Activated T-helper 1 cell treated with Interleukin-2 at 50 U/mL for 16 hours (primary cell): ENCODE measurements at places on chromosomes 12 and 14.

DNA sequence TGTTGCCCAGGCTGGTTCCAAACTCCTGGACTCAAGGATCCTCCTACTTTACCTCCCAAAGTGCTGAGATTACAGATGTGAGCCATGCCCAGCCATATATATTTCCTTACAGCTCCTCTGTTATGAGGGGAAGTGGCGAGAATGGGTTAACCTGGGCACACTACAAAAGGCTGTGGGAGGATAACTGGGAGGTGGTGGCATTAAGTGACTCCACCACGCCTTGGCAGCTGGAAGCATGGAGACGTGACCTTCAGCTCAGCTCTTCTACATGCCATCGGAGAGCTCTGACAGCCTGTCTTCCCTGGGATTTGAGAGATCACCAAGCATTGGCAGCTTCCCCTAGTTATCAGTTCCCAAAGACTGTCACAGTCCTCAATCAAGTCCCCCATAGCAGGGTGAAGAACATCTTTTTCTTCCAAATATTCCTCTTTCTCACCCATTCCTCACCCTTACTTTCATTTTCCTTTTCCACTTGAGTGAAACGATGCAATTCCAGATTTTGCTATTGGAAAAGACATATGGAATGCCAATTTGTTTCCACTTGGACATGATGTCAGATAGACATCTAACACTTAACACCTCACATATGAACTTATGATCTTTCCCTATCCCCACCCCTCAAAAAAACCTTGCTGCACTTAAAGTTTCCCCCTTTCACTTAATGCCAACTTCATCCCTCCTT is 48.5 kb downstream of the PHLDA1 start:
- no peak for DNase-seq

DNA sequence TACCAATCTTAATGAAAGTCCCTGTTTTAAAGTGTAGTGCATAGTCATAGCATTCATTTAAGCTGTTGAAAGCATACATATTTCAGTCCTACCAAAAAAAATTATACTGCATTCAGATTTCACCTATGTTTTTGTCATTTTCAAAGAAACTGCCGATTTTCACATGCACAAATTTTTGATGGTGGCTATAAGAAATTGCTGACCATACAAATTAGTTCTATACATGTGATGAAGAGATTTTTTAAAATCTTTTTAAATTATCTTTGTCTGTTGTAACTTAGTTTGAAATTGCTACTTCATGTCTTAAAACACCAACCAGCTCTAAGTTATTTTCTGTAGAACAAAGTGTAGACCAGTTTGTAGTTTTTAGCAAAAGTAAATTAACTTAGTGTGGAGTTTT is 3.5 kb upstream of the GTF2A1 start:
- DNase-seq, result no peak

- DNase-seq, result no peak
Measured at GRCh38 chr12:19940267-19940666, 428.1 kb upstream of the PDE3A start.

DNA sequence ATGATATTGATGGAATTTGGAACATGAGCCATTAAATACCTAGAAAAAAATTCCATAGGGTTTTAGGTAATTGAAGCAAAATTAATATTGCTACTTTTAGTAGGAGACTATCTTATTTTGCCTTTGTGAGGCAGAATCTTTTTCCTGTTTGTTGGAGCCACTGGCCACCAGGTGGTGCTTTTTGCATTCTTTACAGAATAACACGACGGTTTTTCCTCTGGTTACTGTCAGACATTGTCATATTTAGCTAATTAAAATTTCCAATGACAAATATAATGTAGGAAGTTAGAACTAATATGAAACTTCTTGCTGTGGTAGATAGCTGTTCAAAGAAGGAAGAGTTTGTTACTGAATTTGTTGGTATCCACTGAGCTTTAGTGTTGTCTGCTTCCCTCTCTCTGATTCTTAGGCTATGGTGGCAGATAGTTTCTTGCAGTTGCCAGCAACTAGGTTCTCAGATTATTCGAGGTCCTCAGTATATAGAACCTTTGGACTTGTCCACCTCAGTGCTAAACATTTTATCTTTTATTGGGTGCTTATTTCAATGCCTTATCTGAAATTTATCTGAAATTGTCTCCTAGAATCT is 25.7 kb downstream of the RAB21 start:
- DNase-seq, result no peak

DNA sequence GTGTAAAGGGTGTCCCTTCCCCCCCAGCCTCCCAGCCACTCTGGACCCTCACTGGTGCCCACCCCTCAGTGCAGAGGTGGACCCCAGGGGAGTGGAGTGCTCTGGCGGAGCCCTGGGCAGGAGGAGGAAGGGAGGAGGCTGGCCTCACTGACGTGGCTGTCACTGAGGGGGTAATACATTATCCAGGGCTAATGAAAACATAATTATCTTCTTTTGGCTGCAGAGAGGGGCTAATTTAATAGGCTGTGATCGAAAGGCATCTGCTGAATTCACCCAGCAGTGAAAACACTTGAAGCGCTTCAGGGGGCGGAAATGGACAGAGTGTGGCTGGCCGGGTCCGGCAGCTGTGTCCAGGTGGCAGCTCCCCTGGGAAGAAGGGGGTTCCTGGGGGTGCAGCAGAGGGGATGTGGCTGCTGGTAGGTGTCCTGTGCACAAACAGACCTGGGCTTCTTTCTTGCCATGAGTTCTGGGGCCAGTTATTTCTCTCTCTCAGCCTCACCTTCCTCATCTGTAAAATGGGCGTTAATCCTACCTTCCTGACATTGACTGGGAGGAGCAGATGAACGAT is 3.7 kb upstream of the NOS1 start:
- no peak for DNase-seq

GRCh38 chr14:88934351-88934806 is 109.9 kb downstream of the TTC8 start:
- no peak for DNase-seq

DNA sequence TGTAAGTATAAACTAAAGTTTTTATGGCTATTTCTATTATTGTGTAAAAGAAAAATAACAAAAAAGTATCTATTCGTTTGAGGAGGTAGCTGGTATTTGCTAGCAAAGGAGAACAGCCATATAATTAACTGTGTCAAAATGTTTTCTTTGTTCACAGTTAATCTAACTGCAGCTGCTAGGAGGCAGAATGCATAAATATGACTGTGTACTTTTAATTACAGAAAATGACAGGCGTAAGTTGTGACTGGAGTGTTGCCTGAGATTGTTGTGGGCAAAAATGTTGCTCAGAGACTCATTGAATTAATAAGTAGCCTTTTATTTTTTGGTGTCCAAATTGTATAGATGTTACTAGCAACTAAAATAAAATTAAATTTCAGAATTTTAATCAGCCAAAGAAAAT is 33.5 kb downstream of the PTPRO start:
- no peak for DNase-seq

DNA sequence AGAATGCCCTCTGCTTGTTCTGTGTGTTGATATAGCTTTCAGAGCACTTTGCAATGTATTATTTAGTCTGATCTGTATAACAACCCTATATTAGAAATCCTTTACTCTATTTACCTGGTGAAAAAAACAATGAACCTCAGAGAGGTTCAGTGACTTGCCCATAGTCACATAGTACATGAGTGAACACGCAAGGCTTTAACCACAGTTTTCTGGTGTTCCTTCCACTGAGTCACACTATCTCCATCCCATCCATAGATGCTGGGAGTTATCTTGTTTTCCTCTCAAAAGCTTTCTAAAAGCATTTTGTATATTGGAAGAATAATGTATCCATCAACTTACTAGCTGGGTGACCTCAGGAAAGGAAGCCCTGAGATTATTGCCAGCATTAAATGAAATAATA is 104.5 kb downstream of the NT5DC3 start:
- no peak for DNase-seq

DNA sequence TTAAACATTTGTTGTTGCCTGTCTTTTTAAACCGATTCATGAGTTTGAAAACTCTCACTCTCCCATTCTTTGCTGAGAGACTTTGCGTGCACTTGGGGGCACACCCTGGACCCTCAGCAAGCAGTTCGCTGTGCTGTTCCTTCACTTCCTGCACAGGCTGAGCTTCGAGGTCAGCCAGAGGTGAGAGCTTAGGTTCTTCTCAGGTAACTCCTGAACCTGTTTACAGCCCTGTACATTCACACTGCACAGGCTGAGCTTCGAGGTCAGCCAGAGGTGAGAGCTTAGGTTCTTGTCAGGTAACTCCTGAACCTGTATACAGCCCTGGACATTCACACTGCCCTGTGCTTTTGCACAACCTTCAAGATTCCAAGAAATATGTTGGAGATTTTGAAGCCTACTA is 9.8 kb upstream of the CLECL1 start:
- peak; percentile 45 for DNase-seq

- DNase-seq, result no peak
Measured at GRCh38 chr12:52183544-52183910, 8.3 kb downstream of the KRT80 start.

DNA sequence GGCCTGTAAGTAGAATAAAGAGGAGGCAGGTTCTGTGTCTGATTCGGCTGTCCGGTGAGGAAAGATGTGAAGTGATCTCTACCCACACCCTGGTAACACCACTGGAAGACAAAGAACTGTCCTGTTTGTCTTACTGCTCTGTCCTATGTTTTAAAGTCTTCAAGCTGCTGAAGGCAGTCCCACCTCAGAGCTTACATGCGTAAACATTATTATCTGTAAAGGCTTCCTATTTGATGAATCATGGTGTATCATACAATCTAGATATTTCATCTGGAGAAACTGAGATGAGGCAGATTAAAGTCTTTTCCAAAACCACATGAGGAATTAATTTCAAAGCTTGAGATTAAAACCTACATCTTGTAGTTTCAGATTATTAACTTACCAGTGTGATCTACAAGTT is 427.6 kb downstream of the ZFP36L1 start:
- no peak for DNase-seq

DNA sequence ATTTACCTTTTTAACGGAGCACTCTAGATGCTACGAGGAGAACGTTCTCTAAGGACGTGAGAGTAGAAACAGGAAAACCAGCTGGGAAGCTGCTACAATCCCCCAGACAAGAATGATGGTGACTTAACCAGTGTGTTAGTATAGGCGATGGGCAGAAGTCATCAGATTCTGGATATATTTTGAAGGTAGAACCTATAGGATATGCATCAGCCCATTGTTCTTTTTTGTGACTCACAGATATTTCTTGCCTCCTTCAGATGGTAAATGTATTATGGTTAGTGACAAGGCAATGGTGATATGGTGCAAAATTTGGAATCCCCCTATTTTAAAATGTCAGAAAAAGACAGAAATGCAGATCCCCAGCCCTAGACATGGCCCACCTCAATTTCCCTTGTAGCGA is 258.2 kb downstream of the PHLDA1 start:
- DNase-seq, result no peak

GRCh38 chr12:20549108-20549719 is 145.9 kb upstream of the SLCO1C1 start:
- no peak for DNase-seq

DNA sequence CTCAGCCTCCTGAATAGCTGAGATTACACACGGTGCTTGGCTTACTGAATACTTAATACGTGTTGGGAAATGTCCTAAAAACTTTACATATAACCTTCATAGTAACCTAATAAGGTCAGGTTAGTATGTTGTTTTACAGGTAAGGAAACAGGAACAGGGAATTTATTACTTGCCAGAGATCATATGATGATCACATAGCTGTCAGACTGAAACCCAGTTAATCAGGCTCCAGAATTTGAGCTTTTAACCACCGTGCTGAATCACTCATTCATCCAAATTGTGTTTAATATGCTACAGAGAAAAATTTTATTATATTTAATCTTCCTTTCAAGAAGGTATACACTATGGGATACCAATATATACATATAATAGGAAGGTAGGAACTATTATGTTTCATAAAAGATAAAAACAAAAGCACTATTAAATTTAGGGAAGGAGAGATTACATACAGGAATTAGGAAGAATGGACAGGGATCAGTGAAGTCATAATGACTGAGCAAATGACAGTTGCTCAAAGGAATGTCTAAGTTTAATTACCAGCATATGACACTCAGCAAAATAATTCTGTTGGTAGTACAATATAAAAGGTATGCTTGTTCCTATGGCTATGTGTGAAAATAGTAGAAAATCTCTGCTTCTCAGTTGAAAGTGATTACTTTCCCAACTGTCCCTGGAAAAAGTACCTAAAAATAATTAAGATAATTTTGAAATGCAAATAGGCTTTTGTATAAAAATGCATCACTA is 59.3 kb downstream of the HEATR5A start:
- DNase-seq, result no peak

DNA sequence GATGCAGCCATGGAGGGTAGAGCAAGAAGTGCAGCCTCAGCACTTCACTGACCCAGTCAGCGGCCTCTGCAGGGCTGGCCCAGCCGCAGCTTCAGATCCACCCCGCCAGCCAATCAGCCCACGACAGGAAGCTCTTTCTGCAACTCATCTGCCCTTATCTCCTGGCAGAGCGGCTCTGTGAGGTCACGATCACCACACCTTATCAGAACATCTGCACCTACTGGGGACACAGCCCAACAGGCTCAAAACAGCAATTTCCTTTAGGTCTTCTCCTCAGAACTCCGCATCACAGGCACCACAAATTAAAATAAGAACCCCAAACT is 287.3 kb downstream of the BCL11B start:
- peak; percentile 63 for DNase-seq

DNA sequence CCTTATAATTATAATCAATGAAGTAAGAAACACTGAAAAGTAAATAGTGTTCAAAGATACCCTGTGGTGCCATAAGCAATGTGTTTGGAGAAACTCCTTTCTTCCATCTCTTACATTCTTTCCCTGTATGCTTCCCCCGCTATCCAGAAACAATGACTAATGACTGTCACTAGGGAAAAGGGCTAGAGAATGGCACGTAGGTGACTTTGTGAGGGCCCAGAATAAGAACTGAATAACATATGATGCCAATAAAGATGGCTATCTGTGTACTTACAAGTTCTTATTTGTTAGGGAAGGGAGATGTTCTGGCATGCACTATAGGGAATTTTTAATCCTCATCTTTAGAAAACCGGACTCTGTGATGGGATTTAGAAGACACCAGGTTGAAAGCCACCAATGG is 4.7 kb upstream of the KRT7 start:
- no peak for DNase-seq

DNA sequence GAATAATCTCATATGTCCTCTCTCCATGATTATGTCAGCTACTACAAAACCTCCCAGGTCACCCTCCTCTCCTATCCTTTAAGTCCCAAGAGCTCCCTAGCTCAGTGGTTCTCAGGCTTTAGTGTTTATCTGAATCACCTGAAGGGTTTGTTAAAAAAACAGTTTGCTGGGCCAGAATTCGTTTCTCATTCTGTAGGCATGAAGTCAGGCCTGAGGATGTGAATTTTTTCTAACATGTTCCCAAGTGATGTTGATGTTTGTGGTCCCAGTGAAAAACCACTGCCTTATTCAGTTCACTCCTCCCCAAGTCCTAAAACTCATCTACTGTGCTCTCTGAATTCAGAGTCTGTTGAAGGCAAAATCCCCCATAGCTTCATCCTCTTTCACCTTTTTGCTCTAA is 241.4 kb downstream of the ETNK1 start:
- no peak for DNase-seq

GRCh38 chr12:57736741-57737466 is 1.6 kb downstream of the AGAP2 start:
- DNase-seq, result no peak

- no peak for DNase-seq
Measured at GRCh38 chr14:75673345-75674035, 12.4 kb downstream of the TTLL5 start.

- no peak for DNase-seq
Measured at GRCh38 chr12:30425445-30425844, 270.2 kb downstream of the IPO8 start.
